ENCODE measurements at places on chromosomes 2 and 18.

GRCh38 chr2:155518094-155518493, 814.4 kb downstream of the NR4A2 start:
- DNase-seq: no peak

DNA sequence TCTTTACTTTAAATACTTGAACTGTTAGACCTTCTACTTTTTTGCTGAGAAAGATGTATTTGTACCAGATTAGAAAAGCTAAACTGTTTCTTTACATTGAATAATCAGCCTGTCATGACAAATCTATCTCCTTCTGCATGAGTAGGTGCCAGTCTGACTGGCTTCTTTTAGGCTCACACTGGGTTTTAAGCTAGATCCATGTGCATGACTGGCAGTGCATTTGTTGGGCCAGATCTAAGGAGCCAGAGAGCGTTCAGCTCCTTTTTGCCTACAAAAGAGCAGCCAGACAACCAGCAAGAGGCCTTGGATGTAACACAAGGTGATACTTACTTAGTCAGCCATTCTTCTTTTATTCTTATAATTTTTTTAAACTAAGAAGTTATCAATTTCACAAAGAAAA, 82.0 kb upstream of the OTX1 start:
- DNase-seq: no peak

- no peak for DNase-seq
Observed at GRCh38 chr2:234533626-234534025, 36.7 kb upstream of the ARL4C start.

DNA sequence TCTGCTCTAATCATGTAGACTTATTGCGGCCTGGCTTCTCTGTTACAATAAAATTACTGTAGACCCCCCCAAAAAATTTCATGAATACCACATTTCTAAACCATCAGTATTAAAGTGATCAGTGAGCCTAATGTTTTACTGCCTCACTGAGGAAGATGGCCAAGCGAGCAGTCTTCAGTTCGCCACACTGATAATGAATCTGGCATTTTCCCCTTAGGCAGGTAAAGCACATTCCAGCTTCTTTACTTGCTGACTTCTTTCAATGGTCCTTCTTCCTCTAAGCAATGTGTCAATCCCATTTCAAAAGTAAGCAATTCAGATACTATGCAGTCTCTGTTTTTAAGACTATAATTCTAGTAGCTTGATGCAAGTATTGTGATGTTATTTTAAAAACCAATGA, 137.6 kb downstream of the LAMA1 start:
- DNase-seq: no peak

DNA sequence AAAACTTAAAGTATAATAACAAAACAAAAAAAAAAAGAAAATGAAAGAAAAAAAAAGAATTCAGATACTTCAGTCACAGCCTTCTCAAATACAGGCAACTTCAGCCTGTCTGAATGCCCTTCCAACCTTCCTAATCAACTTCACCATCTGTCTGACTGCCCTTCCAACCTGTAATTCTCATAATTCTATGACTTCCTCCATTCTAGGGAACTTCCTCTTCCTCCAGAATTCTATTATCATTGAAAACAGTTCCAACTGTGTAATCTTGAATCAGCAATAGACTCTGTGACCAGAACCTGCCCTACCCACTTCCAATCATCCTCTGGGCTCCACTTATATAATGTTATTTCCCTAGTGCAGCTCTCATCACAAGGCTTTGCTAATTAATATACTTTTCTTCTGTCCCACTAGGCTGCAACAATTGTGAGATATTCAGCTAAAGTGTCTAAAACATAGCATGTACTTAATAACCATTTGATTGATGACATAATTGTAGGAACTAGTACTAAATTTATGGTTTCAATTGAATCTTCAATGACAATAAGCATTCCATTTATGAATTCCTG, 127.3 kb downstream of the UPP2 start:
- no peak for DNase-seq

GRCh38 chr2:160294889-160295288, 94.8 kb upstream of the ITGB6 start:
- no peak for DNase-seq

GRCh38 chr2:241834527-241835210, 24.0 kb downstream of the PDCD1 start:
- no peak for DNase-seq

GRCh38 chr2:10654069-10654468, 35.7 kb downstream of the NOL10 start:
- DNase-seq: peak; percentile 72

- no peak for DNase-seq
Observed at GRCh38 chr2:119338272-119338671, 28.4 kb downstream of the C2orf76 start.

GRCh38 chr18:500632-501405, at the start of gene COLEC12:
COLEC12 (minus strand) TSS chr18:500701; CDS start chr18:500514, 187 bp downstream.
- DNase-seq: no peak

DNA sequence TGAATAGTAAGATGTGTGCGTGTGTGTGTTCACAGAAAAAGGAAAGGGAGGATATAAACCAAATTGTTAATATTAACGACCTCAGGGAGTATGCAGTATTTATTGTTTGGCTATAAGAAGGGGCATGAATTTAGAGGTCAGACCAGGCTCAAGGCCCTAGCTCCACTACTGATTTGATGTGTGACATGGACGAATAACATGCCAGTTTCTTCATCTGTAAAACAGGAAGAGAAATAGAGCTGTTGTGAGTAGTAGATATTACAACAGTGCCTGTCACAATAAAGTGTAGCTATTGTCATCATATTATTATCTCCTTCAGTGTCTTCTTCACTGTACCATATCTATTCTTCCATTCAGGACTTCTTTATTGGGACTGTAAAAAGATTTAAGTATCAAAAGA, 4.1 kb upstream of the MAT2A start:
- DNase-seq: no peak

GRCh38 chr2:8044046-8044594, 637.7 kb upstream of the ID2 start:
- no peak for DNase-seq

DNA sequence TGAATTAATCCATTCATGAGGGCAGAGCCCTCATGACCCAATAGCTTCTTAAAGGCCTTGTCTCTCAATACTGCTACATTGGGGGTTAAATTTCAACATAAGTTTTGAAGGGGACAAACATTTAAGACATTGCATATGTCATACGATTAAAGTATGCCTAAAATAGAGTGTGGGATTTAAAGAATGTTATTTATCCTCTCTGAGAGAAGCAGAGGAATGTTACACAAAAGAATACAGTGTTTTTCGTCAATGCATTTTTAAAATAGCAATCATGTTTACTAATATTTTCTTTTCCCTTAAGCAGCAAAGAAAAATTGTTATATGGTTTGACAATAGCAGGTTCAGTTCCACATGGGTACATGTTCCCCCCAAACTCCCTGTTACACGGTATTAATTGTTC, 363.1 kb downstream of the NUP35 start:
- no peak for DNase-seq

DNA sequence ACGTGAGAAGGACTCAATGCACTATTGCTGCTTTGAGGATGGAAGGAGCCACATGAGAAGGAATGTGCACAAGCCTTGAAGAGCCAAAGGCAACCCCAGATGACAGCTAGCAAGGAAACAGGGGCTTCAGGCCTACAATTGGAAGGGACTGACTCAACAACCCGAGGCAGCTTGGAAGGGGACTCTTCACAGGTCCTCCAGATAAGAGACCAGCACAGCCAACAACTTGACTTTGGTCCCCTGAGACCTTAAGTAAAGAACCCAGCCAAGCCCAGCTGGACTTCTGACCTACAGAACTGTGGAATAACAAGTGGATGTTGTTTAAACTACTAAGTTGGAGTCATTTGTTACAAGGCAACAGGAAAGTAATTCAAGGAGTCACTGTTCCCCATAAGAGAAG, 277.2 kb downstream of the SUCLG1 start:
- no peak for DNase-seq

- DNase-seq: no peak
Observed at GRCh38 chr2:197045115-197045514, 118.6 kb upstream of the PGAP1 start.

- no peak for DNase-seq
Observed at GRCh38 chr2:234156326-234156725, 105.8 kb downstream of the SPP2 start.

DNA sequence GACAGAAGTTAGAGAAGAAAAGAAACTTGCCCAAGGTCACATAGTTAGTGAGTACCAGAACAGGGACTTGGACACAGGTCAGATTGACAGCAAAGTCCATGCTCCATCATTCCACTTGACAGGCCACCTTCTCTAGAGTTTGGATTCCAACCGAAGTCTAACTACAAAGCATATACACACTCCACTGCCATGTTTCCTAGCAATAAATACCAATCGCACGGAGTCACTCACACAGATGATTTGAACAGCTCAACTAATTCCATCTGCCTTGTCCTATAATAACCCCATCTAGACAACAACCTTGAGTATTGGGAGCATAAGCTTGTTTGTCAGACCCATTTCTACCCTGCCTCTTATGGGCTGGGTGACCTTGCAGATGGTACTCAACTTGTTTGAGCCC, 334.6 kb upstream of the MGAT5 start:
- DNase-seq: no peak

- DNase-seq: no peak
Observed at GRCh38 chr2:175743011-175743410, 259.1 kb downstream of the LNPK start.

- DNase-seq: no peak
Observed at GRCh38 chr2:171104379-171104778, 56.3 kb downstream of the TLK1 start.

GRCh38 chr2:152062125-152063091, 36.4 kb downstream of the CACNB4 start:
- no peak for DNase-seq

DNA sequence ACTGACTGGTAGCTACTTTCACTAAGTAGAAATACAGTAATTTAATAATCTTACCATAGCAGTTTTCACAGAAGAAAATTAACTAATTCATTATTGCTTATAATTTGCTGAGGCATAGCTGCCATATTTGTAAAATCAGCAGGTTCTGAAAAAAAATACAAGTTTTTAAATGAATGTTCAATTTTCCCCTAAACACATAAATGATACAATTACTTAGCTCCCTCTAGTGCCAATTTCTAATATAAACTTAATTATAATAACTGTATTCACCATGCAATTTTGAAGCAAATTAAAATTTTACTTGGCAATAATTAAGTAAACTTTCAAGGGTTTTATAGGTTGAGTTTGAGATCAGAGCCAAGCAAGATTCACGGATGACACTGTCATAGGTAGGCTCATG, 1321.6 kb upstream of the ACVR2A start:
- DNase-seq: no peak

DNA sequence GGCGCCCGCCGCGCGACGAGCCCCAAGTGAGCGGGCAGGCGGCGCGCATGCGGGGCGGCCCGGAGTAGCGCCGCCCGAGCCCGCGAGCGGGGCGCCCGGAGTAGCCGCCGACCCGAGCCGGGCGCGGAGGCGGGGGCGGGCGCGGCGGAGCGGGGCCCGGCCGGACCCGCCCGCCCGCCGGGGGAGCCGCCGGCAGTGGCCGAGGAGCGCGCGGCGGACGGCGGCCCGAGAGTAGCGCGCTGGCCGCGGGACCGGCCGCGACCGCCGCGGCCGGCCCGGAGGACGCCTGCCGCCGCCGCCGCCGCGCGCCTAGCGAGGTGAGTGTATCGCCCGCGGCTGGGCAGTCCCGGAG, at the start of gene GALNT1:
TSS of gene GALNT1 (plus strand) at position 195 of the 352 bp plus-strand sequence. CDS start 72,923 bp downstream, outside the sequence.
- DNase-seq: no peak

DNA sequence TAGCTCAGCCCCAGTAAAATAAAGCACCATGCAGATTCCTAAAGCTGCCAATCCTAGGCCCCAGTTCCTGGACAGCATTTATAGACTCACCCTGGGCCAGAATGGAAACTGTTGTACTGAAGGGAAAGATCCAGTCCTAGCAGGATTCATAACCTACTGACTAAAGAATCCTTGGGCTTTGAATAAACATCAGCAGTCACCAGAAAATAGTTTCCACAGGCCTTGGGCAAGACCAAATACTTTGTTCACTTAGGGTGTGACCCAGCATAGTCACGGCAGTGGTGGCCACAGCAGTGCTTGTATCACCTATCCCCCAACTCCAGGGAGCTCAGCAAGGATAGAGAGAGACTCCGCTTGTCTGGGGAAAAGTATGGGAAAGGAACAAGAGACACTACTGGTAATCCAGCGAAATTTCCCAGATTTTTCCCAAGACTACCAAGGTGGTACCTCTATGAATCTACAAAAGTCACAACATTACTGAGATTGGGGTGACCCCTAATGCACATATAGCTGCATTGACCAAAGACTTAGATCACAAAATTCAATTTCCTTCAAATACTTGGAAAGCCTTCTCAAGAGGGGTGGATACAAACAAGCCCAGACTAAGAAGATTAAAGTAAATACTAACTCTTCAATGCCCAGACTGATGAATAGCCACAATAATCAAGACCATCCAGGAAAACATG, 748.1 kb upstream of the LRATD1 start:
- no peak for DNase-seq

GRCh38 chr18:36567800-36568199, 261.0 kb downstream of the TPGS2 start:
- no peak for DNase-seq

GRCh38 chr2:68196120-68196716, 38.5 kb downstream of the PNO1 start:
- DNase-seq: peak; percentile 26

- DNase-seq: no peak
Observed at GRCh38 chr18:22551536-22552151, 133.9 kb upstream of the CTAGE1 start.

DNA sequence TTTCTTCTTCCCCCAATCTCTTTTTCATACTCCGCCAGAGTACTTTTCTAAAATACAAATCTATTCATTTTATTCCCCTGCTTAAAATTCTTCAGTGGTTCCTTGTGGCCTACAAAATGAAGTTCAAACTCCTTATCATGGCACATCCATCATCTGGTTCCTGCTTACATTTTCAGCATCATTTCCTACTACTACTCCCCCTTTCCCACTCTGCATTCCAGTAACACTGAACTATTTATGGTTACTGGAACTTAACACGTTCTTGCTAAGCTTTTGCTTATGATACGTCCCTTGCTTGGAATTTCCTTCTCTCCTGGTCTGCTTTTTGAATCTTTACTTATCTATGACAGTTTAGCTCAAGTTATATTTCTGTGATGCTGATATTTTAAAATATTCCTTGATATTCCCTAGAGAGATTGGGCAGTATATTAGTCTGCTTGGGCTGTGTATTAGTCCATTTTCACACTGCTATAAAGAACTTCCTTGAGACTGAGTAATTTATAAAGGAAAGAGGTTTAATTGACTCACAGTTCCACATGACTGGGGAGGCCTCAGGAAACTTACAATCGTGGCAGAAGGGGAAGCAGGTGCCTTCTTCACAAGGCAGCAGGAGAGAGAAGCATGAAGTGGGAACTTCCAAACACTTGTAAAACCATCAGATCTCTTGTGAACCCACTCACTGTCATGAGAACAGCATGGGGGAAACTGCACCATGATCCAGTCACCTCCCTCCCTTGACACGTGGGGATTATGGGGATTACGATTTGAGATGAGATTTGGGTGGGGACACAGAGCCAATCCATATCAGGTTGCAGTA, 53.2 kb downstream of the BMPR2 start:
- no peak for DNase-seq

DNA sequence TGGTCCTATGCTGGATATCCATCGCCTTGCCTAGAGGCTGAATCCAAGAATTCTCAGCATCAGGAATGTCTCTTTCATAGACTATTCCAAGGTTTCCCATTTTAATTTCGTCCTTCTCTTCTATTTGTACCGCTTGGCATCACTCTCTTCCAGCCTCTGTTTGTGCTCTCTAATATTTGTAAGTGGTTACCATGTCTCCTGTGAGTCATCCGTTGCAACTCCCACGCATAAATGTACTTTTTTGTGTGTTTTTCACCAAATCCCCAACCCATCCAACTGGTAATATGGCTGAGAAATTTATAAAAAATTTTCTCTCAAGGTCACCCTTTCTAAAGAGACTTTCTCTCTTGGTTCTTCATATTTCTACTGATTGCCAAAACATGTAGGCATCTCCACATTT, 21.8 kb downstream of the COLEC12 start:
- DNase-seq: no peak

All from putamen (tissue), 1 donor.